ENCODE measurements at places on chromosomes 3 and 15.

GRCh38 chr3:56123487-56123886 is 344.8 kb downstream of the ERC2 start:
- no peak for DNase-seq

GRCh38 chr3:37494216-37494615 is 319.8 kb upstream of the LRRFIP2 start:
- no peak for DNase-seq

DNA sequence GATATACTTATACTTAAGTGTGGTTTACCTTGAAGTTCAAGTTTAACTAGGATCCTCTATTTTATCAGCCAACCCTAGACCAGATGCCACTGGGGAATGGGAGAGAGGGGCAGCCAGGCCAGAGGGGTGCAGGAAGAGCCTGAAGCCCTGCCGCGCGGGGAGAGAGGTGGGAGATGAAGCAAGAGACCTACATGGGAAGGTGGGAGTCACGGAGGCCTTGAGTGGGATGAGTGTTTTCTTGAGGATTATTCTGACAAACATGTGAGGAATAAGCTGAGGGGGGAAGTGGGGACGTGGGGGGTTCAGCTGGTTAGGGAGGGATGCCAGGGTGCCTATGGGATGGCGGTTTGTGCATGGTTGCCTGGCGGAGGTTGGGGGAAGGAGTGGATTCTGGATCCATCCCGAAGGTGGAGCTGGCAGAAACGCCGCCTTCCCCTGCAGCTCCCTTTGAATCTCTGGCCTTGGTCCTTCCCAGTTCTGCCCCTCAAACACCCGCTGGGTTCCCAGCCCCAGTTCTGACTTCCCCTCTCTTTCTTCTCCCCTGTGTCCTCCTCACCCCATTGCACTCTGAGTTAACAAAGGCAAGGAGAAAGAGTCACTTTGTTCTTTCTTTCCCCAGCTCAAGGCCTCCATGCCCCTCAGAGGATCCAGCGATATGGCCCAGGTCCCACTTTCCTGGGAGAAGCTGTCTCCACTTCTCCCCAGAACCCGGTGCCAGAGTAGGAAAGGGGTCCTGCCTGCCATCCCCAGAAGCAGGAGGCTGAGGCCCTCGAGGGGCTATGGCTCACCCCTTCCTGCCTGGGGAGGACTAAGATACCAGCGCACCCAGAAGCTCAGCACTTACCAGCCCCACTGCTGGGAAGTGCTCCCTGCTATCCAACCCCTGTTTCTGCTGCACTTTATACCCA is 274.2 kb downstream of the UACA start:
- DNase-seq, result no peak

DNA sequence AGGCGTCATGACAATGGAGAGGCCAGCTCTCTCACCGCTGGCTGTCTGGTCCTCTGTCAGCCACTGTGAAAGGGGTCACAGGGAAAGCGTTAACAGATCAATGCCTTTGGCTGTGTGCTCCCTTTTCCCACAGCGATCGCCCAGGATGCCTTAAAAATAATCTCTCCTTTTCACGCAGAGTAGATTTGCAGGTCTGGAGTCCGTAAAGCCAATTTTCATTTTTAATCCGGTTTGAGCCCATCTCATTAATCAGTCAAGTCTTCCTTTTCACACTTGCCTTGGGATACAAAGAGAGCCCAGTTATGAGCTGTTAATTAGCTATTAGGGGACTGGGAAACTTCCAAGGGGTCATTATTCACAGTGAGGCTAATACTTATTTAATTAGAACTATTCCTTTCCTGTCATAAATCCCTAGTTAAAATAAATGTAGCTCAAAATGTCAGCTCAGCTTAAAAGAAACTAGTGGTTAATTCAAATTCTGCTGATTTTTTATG is 104.3 kb upstream of the RASGRP1 start:
- DNase-seq, result peak; percentile 95

DNA sequence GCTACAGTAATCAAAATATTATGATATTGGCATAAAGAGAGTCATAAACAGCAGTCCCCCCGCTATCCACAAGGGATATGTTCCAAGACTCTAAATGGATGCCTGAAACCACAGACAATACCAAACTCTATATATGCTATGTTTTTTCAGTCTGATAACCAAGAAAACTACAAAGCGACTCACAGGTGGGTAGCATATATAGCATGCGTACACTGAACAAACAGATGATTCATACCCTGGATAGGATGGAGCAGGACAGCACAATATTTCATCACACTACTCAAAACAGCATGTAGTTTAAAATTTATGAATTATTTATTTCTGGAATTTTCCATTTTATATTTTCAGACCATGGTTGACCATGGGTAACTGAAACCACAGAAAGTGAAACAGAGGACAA is 87.0 kb upstream of the PPP2R3A start:
- no peak for DNase-seq

DNA sequence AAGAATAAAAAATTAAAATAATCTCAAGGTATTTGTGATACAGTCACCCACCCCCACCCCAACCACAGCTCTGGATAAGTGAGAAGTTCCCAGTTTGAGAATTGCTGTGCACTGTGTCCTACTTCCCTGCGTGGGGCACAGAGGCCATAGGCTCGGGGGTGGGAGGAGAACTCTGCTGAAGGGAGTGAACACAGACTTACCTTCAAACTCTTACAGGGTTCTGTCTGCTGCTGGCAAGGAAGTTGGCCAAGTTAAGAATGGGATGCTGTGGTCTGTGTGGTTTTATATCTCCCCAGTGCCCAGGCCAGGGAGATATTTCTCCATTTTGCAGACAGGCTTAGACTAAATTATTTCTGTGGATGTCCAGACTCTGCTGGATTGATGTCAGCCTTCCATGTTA is 37.6 kb downstream of the SPTSSB start:
- no peak for DNase-seq

DNA sequence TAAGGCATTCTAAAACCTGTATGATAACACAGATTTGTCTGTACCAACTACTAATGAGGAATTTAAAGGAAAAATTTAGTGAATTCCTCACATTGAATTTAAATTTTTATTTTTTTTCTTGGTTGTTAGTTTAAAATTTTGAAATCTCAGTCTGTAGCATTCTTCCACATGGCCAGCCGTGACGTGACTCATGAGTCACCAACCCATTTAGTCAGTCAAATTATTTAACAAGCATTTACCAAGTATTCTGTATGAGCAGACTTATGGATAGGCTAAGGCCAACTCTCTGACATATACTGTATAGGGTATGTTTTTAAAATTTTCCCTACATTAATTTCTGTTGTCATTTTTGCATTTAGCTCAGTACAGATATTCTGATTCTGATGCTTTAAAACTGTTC is 112.9 kb downstream of the CNTN4 start:
- DNase-seq, result no peak

- no peak for DNase-seq
These were observed 41.5 kb downstream of the TOPBP1 start for GRCh38 chr3:133620066-133620784.

DNA sequence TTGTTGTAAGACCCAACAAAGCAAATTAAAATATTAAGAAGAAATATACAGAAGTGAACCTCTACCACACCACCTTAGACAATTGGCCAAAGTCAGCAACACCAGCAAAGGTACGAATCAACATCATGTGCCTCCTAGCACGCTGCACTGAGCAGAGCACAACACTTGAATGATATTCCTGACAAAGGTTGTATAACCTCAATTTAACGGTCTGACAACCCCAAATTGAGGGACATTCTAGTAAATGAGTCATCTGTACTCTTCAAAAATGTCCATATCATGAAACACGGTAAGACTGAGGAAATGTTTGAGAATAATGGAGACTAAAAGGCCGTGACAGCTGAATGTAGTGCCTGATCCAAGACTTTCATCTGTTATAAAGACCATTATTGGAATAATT is 41.3 kb upstream of the TNFSF10 start:
- no peak for DNase-seq

- peak; percentile 59 for DNase-seq
These were observed 94.9 kb downstream of the AKAP13 start for GRCh38 chr15:85475317-85475701.

GRCh38 chr3:128271536-128272332 is 118.5 kb downstream of the EEFSEC start:
- DNase-seq, result no peak

DNA sequence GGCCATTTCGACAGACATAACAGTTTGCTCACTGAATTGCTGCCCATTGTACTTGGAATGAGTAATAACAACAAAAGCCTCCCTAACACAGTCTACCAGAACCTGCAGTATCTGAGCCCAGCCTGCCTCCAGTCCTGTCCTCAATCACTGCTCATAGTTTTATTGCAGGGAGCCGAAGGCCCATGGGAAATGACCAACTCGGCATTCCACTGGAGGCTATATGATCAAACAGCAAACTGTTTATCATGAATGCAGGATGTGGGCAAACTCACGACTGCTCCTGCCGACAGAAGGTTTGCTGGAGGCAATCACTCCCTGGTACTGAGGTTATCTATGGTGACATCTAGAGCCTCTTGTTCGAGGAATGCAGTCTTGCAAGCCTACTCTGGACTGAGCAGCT is 46.3 kb downstream of the LSM3 start:
- DNase-seq, result no peak
